Epithelial cell of prostate (primary cell): ENCODE measurements at places on chromosomes 7 and 10.

GRCh38 chr10:12905067-12905466 lies 96.4 kb downstream of the CCDC3 start:
- no peak for DNase-seq

DNA sequence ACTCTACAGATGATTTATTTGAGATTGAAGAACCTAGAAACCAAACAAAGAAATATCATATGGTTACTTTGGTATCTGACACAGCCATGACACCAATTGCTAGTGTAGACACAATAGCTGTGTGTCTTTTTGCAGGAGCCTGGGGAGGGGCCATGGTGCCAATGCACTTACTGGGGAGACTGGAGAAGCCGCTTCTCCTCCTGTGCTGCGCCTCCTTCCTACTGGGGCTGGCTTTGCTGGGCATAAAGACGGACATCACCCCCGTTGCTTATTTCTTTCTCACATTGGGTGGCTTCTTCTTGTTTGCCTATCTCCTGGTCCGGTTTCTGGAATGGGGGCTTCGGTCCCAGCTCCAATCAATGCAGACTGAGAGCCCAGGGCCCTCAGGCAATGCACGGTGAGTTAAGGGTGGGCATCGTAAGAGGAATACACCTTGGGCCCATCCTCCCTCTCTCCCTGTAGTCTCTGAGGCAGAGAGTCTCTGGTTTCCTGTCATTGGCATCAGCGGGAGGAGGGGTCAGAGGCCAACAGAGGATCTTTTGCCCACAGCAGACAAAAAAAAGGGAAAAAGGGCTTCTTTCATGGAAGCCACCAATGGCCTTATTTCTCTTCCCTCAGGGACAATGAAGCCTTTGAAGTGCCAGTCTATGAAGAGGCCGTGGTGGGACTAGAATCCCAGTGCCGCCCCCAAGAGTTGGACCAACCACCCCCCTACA lies 1.2 kb downstream of the TMEM139 start:
- DNase-seq: no peak

GRCh38 chr7:151150388-151150787 lies 17.1 kb downstream of the GBX1 start:
- no peak for DNase-seq

GRCh38 chr10:87507879-87508483 lies 3.3 kb downstream of the MINPP1 start:
- no peak for DNase-seq

- no peak for DNase-seq
Measured at GRCh38 chr7:17044396-17044795, 162.6 kb upstream of the AGR3 start.

DNA sequence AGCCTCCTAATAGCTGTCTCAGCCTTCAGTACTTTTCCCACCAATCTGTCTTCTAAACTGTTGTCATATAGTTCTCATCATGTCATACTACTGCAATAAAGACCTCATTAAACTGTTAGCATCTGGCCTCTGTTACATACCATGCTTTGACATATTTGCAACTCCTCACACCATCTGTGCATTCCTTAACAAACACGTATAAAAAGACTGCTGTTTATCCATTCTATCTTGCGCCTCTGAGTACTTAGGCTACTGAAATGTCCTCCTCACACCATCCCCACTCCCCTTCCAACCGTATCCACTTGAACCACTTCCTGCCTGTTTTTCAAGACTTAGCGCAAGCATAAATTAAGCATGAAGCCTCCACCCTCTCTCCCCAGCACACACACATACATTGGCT lies 41.6 kb downstream of the SLC16A9 start:
- no peak for DNase-seq

- DNase-seq: no peak
Measured at GRCh38 chr10:6199131-6199733, 3.5 kb upstream of the PFKFB3 start.
